Stimulated activated CD4-positive, alpha-beta T cell treated with anti-CD3 and anti-CD28 coated beads, Interleukin-2, amount 100 ng/mL, for 48 hours (primary cell): ENCODE measurements at places on chromosomes 5 and 9.

GRCh38 chr9:13033959-13034693 lies 245.4 kb downstream of the MPDZ start:
- DNase-seq, result no peak

DNA sequence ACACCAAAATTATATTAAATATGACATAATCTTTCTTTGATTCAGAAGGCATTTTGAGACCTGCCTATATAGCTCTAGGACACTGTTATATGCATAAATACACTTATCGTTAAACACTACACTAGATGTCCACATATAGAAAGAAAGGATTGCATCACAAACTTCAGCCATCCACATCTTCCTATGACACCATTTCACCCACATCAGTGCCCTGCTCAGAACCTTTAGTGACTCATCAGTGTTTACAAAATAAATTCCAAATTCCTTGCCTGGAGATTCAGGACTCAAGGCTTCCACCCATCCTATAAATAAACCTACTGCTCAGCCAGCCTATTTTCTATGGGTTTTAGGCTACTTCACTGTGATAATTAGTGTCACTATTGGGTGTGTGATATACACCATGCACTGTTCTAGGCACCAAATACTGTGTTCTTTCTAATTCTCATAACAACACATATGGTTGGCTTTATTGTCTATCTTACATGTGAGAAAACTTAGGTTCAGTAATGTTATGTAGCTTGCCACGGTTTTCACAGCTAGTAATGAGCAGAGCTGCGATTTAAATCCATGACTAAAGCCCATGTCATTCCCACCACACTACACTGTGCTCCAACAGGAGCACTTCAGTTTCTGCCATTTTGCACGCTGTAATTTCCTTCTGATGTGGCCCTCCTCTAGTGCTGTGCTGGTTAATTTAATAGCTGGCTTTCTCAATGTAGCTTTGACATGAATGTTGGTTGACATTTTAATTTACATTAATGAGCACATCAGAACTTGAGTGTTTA lies 103.3 kb downstream of the SREK1 start:
- DNase-seq, result no peak

DNA sequence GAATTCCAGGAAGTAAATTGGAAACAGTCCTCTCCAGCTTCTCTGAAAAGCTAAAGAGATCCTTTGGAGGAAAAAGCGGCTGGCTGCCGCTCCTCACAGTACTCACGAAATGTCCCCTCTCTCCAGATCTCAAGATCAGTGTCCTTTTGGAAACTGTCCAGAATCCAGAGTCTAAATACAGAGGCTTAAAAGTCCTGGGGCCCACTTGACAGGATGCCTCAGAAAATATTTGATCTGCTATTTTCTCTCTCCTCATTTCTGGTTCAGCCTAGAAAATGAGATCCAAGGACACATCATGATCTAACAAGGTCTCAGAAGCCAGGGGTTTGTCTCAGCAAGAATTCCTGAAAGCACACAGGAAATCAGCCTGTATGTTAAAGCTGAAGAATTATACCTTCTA lies 7.2 kb downstream of the C1QTNF2 start:
- DNase-seq, result no peak

DNA sequence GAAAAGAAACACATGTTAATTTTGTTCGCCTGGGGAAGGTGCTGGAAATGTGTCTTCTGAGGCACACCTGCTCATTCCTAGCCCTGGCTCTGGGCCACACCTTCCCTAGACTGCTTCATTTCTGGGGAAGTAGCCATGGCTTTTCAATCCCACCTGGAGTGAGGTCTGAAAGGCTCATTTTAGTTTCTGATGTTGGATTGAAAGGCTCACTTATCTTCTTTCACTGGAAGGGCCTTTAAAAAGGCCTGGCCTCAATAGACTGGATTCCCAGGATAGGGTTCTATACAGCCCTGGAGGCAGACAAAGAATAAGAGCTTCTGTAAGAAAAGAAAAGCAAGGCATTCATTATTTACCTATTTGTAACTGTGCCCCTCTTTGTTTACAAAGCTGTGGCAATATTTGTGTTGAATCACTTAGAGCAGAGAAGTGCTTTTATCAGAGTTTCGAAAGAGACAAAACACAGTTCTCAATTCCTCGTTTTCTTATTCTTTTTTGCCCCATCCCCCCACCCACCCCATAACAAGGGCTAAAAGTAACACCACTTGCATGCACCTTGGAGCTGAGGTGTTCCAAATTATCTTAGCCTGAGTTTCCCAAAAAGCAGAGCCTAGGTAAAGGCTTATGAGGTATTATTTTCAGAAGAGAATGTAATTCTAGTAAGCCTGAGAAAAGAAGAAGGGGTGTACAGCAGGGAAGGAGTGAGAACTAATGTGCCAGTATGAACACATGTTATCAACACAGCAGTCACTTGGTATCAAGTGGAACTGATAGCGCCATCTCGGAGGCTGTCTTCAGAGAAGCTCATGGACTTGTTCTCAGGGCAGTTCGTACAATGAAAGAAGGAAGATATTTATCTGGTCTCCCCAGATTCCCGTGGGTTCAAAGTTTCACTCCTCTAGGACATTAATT lies 413.1 kb downstream of the KCTD16 start:
- DNase-seq, result no peak

GRCh38 chr5:180394031-180394636 lies 41.0 kb upstream of the GFPT2 start:
- DNase-seq, result no peak

GRCh38 chr5:135307143-135307903 lies 91.7 kb downstream of the MACROH2A1 start:
- no peak for DNase-seq

GRCh38 chr5:115858396-115858795 lies 16.7 kb downstream of the AP3S1 start:
- no peak for DNase-seq

GRCh38 chr5:40240671-40241070 lies 439.0 kb upstream of the PTGER4 start:
- DNase-seq, result no peak

DNA sequence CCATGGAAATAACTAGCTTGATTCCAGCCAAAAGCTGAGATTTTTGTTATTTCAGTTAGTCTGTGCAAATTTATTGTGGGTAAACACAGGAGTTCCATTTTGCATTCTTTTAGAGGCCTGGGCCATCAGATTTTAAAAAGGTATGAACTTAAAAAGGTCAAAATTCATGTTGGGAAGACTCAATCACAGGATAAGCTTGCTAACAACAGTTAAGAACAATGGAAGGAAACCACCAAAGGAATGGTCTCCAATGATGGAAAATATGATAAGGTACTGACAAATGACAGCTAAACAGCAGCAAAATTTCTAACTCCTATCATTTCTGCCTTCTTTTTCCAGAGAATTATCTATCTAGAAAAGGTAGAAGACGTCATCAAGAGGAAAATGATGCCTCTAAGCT lies 16.0 kb downstream of the ABITRAM start:
- no peak for DNase-seq

GRCh38 chr5:90983711-90984124 lies 399.4 kb downstream of the ARRDC3 start:
- no peak for DNase-seq

DNA sequence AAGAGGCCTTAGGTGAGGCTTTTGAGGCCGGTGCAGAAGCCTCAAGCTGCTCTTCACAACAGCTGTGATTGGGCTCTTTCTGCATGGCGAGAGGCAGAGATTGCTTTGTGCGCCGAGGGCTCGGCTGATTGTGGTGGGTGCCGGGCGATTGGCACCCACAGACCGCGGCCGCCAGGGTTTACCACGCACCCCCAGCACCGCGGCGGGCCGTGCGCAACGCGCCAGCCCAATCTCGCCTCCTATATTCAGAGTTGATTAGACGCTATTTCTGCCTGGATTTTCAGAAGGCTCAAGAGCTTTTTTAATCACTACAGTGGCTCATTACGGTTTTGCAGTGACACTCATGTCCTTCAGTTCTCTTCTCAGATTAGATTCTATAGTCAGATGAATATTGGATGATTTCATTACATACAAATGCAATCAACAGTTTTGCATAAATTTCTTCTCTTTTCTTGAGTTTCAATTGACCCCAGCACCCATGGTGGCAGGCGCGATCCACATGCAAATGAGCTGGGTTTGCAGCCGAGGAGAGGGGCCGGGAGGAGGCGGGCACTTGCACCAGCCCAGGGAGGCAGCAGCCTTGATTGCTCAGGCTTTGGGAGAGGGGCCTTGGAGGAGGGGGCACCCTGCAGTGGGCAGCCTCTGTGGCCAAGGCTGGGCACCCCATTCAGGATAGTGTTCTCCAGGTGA lies 33.8 kb upstream of the PTGS1 start:
- DNase-seq, result no peak

- no peak for DNase-seq
These were observed 13.3 kb upstream of the PSMD5 start for GRCh38 chr9:120855827-120856670.

DNA sequence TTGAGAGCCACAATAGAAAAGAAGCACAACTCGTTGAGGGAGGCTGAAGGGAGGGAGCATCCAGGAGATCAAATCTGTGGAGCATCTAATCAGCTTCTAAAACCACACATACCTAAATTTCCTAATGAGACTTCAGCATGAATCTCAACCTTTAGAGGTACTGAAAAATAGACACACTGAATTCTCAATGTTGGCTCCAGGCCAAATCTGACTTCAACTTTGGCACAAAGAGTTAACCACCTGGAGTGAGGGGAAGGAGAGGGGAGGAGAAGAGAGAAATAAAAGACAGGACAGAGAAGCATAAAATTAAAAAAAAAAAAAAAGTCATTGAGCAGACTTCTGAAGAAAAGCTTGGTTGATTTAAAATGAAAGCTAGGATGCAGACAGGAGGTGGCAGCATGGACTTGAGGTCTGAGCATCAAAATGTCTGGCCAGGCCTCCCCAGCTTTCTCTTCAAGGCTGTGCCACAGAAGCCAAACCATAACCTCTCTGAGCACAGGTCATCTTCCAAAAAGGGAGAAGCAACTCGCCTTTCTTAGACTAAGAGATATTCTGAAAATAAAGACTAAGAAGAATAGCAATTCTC lies 205.6 kb downstream of the DENND1A start:
- no peak for DNase-seq

DNA sequence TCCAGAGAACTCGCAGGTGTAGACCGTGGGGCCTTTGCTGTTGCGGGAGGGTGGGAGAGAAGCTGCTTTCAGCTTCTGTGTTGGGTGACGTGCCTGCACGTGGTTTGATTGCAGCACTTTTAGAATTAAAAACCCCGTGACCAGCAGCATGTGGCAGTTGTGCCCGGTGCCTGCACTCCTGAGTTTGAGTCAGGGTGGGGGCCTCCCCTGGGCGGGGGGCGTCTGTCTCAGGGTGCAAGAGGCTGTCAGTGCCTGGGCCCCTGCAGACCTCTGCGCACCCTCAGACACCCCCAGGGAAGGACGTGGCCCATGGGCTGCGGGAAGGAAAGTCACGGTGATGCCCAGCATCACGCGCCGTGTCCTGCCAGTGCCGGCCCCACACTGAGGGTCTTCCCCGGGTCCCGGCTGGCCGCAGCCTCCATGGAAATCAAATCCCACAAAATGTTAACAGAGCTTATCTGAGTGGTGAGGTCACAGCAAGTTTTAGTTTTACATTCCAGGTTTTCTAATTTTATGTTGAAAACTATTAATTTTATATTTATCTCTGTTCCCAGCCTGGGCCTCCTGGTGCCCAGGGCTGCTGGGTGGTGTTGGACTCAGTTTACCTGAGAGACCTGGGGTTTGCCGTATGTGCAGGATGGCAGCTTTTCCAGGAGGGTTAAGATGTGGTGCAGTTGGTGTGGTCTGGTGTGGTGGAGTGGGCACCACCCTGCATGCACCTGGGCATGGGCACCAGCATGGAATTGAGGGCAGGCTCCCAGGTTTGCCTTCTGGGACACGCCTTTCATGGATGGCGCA lies 33.3 kb downstream of the AHRR start:
- no peak for DNase-seq

GRCh38 chr9:20997503-20998076 lies 33.9 kb downstream of the HACD4 start:
- no peak for DNase-seq

GRCh38 chr9:14081745-14082144 lies 232.2 kb downstream of the NFIB start:
- DNase-seq, result no peak

- no peak for DNase-seq
These were observed 2.5 kb downstream of the CAST start for GRCh38 chr5:96664669-96665068.

GRCh38 chr9:105114964-105115728 lies 129.3 kb upstream of the SLC44A1 start:
- DNase-seq, result no peak

DNA sequence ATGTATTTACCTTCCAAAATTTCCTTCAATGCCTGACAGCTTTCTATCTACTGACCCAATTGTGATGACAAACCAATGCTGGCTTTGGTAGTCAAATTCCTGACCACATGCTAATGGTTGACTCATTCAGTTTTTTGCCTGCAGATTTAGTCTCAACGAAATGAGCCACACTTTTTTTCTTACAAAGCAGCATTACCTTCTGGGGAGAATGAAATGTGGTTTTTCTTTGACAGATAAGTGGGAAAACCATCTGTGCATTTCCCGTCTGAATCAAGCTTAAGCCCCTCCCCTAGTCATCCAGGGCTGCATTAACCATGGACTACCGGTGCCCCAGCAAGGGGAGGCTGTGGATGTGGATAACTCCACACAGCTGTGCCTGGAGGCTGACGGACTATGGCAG lies 99.6 kb upstream of the TAF11L2 start:
- no peak for DNase-seq

DNA sequence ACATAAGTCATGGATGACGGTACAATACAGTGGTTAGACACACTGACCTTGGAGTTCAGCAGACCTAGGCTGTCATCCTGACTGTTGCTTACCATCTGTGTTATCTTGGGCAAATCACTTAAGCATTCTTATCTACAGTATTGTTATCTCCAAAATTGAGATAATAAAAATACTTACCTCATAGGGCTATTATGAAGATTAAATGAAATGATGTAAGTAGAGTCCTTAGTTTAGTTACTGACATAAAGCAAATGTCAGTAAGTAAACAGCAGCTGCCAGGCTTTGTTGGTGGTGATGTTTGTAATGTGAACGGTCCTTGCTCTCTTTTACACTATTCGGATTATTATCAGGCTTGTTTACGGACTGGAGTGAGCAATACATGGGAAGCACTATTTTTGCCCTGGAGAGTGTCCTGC lies 107.3 kb upstream of the DPYSL3 start:
- no peak for DNase-seq

GRCh38 chr5:129996896-129997295 lies 92.6 kb downstream of the CHSY3 start:
- no peak for DNase-seq

DNA sequence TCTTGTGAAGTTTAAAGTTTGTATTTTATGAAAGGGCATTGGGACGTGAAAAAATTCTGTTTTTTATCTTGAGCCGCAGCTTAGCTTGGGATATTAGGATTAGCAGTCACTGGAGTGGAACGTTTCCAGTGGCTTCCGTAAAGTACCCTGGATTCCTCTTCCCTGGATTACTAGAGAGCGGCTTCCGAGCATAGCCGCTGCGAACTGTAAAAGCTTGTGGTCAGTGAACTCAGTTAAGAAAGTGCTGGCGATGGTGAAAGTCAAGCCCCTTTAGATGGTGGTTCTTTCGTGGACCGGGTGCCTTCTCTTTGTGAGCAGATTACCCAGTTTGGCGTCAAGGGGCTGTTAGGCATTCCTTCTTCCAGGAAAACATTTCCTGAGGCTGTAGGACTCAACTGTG lies 168.1 kb downstream of the KDM4C start:
- no peak for DNase-seq

GRCh38 chr5:434443-435146 lies 8.4 kb upstream of the EXOC3 start:
- DNase-seq, result no peak
